ENCODE measurements at places on chromosomes 1 and 21. TPM values are rescaled to one million over a fixed set of nuclear protein-coding genes. Genes with fewer than 3 reads are reported as not detected.

GRCh38 chr1:93687542-93687941 lies 5.9 kb upstream of the BCAR3 start:
- no peaks in the 10 kb centered on the region for H3K36me3 ChIP-seq
- no peak for DNase-seq
- peaks cover 6% of the 10 kb centered on the region for H3K4me1 ChIP-seq
- no peak overlapping the region for H3K4me3 ChIP-seq

Gene SHISAL2A
- total RNA-seq: 11.4 TPM

Gene C1orf21
- 1.2 TPM for total RNA-seq

Gene OSBPL9
- 40.7 TPM for total RNA-seq

DNA sequence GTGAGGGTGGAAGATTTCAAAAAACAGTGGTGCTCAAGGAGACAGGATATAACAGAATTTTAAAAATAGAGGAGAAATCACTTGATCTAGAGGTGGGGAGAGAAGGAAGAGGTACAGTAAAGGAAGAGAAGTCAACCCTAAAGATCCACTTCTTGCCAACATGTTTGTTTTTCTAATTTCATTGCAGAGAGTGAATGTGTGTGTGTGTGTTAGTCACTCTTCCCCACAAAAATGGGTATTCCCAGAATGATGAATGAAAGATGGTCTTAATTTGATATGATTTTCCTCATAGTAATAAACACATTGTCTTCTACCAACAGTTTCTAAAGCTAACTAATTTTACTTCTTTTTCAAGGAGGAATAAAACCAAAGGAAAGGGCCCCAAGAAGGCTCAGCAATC lies 74.2 kb upstream of the NGF start:
- peaks cover 3% of the 10 kb centered on the region for H3K4me1 ChIP-seq
- DNase-seq: no peak
- no peak overlapping the region for H3K27ac ChIP-seq

DNA sequence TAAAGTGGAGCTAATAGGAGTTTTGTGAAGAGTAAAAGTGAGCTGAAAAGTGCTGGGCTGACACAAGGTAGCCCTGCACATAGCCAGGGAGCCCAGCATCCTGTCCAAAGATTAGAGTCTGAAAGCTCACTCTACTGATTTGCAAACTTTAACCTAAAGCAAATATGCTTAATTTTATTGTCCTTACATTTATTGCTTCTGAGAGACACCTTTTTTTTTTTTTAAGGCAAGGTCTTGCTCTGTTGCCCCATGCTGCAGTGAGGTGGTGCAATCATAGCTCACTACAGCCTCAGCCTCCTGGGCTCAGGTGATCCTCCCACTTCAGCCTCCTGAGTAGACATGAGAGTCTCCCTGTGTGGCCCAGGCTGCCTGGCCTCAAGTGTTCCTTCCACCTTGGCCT lies 16.5 kb downstream of the MGST3 start:
- no peaks in the 10 kb centered on the region for H3K36me3 ChIP-seq
- H3K27ac ChIP-seq: no peak overlapping the region
- no peak overlapping the region for H3K4me3 ChIP-seq
- DNase-seq: no peak
- no peaks in the 10 kb centered on the region for H3K27me3 ChIP-seq

Gene VANGL2
- total RNA-seq: not detected

Gene EPRS1
- 227 TPM for total RNA-seq

Gene TSHB
- total RNA-seq: not detected

Gene LEPR
- 2.5 TPM for total RNA-seq

Gene RGS5
- total RNA-seq: 2.8 TPM

Gene ARHGAP29
- 0.48 TPM for total RNA-seq

GRCh38 chr1:31932491-31933316 lies 5.5 kb downstream of the PTP4A2 start:
- H3K27ac ChIP-seq: peak overlapping the region; percentile 99
- no peaks in the 10 kb centered on the region for H3K27me3 ChIP-seq
- H3K4me1 ChIP-seq: peaks cover 71% of the 10 kb centered on the region
- peak; percentile 48 for DNase-seq
- peak overlapping the region; percentile 99 for H3K4me3 ChIP-seq

GRCh38 chr1:245571815-245572294 lies 417.1 kb downstream of the KIF26B start:
- H3K4me3 ChIP-seq: no peak overlapping the region
- H3K27me3 ChIP-seq: peaks cover 4% of the 10 kb centered on the region
- no peak for DNase-seq
- H3K4me1 ChIP-seq: no peaks in the 10 kb centered on the region

DNA sequence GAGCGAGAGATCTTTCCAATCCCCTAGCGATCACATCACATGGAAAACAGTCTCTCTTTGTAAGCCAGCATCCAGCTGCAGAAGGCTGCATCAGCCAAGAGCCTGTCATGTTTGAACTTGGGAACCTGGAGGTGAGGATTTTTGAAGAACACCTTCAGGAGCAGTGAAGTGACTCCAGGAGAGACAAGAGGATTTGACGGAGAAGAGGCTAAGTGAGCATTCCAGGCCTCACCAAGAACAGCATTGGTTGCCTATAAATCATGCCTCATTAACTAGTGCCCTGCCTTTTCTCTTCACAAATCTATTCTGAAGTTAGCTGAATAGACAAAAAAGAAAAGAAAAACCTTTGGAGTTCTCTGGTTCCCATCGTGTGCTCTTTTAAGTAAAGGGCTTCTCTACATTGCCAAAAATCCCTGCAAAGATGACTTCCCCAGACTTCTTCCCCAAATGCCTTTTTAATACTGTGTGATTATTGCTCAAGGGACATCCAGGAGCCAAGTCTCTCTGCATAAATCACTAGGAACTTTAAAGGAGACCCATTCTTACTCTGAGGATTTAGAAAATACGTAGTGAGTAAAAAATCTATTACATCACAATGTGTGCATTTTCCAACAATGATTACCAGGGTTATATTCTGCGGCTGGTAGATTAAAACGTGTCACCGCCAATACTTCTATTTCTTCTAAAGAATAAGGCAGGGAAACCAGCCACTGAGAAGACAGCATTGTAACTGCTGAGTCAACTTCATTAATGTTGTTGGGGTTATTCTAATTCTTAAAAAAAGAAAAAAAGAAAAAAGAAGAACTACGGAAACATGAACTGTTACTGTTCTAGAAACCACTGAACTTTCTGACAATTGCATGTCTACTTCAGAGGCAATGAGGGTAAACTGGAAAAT lies 95.2 kb downstream of the KIF14 start:
- H3K36me3 ChIP-seq: no peaks in the 10 kb centered on the region
- no peak overlapping the region for H3K27ac ChIP-seq
- H3K4me3 ChIP-seq: no peak overlapping the region
- peaks cover 23% of the 10 kb centered on the region for H3K4me1 ChIP-seq
- DNase-seq: no peak
- H3K27me3 ChIP-seq: no peaks in the 10 kb centered on the region

- no peaks in the 10 kb centered on the region for H3K36me3 ChIP-seq
- no peak overlapping the region for H3K27ac ChIP-seq
- peaks cover 9% of the 10 kb centered on the region for H3K4me1 ChIP-seq
- H3K27me3 ChIP-seq: no peaks in the 10 kb centered on the region
Measured at GRCh38 chr1:153776845-153777370, 1.7 kb downstream of the SLC27A3 start.

- H3K36me3 ChIP-seq: no peaks in the 10 kb centered on the region
- DNase-seq: no peak
- H3K27me3 ChIP-seq: no peaks in the 10 kb centered on the region
- no peaks in the 10 kb centered on the region for H3K4me1 ChIP-seq
Measured at GRCh38 chr1:157691285-157691920, 9.2 kb downstream of the FCRL3 start.

Gene PIAS3
- 19.6 TPM for total RNA-seq

- H3K4me3 ChIP-seq: no peak overlapping the region
- H3K36me3 ChIP-seq: no peaks in the 10 kb centered on the region
- no peak overlapping the region for H3K27ac ChIP-seq
- DNase-seq: no peak
Measured at GRCh38 chr1:55610203-55610602, 395.0 kb upstream of the USP24 start.

Gene FOXD2
- total RNA-seq: 0.12 TPM

Data from activated naive CD4-positive, alpha-beta T cell treated with anti-CD3 and anti-CD28 coated beads for 36 hours (primary cell).